AML-193 (cell line): ENCODE measurements at places on chromosomes 12 and 14.

GRCh38 chr14:104139460-104140212, 1.2 kb downstream of the KIF26A start:
- DNase-seq = no peak

- peak; percentile 10 for DNase-seq
Observed at GRCh38 chr14:24430682-24431568, 1.2 kb downstream of the KHNYN start.

DNA sequence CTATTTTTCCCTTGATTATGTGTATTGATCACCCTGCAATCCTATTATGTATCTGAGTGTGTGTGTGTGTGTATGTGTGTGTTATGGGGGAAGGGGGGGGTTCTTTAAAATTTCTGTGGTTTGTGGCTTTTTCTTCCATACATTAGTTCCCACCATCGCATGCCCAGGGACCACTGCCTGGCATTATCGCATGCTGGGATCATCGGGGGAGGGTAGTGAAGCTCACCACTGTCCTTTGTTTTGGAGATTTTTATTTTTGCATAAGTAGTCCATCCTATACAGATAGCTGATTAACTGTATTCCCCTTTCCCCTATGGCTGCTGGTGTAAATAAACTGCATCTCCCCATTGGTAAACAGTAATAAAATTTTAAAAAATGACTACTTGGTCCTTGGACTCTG, 3.4 kb downstream of the ATXN7L3B start:
- DNase-seq = no peak

- no peak for DNase-seq
Observed at GRCh38 chr14:94081386-94081820, 293 bp downstream of the IFI27L1 start.

GRCh38 chr12:80877721-80878265, 59.9 kb downstream of the LIN7A start:
- DNase-seq = no peak

- no peak for DNase-seq
Observed at GRCh38 chr12:103431950-103432349, 63.8 kb downstream of the C12orf42 start.

- DNase-seq = no peak
Observed at GRCh38 chr12:87812030-87812429, 217.2 kb downstream of the C12orf50 start.

DNA sequence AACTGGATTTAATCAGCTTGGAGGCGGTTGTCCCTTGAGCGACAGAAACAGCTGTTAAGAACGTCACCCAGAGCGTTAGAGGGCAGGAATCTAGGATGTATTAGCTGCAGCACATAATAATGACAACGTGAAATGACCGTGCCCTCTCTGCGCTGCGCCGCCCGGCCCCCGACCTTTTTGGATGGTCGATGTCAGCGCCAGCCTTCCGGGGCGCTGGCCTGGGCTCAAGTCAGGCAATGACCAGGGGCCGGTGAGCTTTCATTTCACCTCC, 427 bp upstream of the TMEM120B start:
- no peak for DNase-seq
